ENCODE measurements at places on chromosomes 2 and 18.

DNA sequence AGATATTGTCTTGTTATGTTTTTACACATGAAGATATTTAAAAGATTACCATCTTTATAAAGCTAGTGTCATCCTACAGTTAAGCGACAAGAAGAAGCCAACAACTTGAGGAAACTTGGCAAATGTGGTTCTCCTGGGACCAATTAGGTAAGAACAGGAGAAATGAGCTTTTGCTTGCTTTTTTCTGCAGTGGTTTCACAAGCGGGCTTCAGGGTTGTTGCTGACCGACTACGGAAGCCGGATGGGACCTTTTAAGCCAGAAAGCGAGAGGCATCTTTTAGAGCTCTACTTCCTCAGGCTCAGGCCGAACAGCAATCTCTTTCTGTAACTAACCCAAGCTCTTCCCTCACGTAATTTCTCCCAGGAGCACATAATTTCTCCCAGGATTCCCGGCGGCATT is 256.5 kb downstream of the CNTNAP5 start:
- no peak for DNase-seq

DNA sequence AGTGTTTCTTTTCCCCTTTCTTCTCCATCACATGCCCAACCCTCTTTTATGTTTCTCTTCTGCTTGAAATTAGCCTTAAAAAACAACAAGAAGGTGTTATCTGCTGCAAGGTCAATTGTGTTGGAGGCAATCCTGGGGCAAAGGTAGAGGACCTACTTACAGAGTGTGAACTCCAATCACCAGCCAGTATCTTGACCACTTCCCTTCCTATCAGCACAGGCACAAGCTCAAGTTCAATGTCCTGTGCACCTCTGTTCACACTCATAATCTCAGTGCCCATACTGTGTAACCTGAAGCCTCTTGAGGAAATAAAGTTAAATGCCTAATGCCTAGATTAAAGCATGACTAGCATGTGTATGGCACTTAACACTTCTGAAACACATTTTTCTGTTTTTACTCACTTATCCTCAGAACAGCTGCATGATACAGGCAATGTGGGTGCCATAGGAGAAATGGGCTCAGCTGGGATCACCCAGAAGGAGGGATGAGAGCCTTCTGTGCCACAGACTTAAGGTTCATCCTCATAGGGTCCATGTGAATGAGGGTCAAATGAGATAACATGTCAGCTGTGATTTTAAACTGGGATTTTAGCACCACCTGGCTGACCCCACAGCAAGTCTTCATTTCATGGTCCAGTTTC is 701.5 kb downstream of the BCL11A start:
- no peak for DNase-seq

DNA sequence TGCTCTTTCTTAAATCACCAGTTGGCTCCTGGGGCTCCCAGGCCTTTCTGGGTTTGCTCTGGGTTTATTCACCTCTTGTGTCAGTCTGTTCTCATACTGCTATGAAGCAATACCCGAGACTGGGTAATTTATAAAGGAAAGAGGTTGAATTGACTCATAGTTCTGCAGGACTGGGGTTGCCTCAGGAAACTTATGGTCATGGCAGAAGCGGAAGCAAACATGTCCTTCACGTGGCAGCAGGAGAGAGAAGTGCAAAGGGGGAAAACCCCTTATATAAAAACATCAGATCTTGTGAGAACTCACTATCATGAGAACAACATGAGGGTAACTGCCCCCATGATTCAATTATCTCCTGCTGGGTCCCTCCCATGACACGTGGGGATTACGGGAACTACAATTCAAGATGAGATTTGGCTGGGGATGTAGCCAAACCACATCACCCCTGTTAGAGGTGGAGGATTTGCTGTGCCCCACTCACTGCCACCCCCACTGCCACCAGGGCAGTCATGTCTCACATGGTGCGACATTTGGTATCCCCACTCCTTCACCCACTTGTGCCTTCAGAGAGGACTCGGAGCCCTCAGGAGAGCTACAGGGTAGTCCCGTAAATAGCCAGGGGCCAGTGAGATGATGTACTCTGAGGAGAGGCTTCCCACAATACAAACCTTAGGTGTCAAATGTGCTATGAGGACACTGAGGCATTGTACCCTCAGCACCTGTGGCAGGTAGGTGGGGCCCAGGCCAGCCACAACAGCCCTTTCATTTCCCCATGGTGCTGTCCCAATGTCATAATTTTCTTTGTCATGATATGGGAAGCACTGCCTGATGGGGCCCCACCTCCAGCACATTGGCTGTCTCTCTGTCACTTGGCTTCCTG is 35.7 kb downstream of the CDC42EP3 start:
- DNase-seq = no peak

- no peak for DNase-seq
Observed at GRCh38 chr2:225737556-225737955, 338.0 kb downstream of the NYAP2 start.

- DNase-seq = no peak
Observed at GRCh38 chr18:65661391-65661790, 89.4 kb upstream of the CDH7 start.

- no peak for DNase-seq
Observed at GRCh38 chr18:48769006-48769636, 181.6 kb downstream of the SMAD7 start.

- no peak for DNase-seq
Observed at GRCh38 chr2:236545248-236545658, 24.4 kb upstream of the ACKR3 start.

GRCh38 chr2:37588316-37588777 is 83.1 kb downstream of the CDC42EP3 start:
- DNase-seq = no peak

GRCh38 chr2:238875471-238876231 is 27.8 kb downstream of the TWIST2 start:
- no peak for DNase-seq

GRCh38 chr18:71471963-71472725 is 1072.0 kb downstream of the CBLN2 start:
- no peak for DNase-seq

GRCh38 chr18:7607540-7608173 is 40.5 kb downstream of the PTPRM start:
- DNase-seq = no peak

DNA sequence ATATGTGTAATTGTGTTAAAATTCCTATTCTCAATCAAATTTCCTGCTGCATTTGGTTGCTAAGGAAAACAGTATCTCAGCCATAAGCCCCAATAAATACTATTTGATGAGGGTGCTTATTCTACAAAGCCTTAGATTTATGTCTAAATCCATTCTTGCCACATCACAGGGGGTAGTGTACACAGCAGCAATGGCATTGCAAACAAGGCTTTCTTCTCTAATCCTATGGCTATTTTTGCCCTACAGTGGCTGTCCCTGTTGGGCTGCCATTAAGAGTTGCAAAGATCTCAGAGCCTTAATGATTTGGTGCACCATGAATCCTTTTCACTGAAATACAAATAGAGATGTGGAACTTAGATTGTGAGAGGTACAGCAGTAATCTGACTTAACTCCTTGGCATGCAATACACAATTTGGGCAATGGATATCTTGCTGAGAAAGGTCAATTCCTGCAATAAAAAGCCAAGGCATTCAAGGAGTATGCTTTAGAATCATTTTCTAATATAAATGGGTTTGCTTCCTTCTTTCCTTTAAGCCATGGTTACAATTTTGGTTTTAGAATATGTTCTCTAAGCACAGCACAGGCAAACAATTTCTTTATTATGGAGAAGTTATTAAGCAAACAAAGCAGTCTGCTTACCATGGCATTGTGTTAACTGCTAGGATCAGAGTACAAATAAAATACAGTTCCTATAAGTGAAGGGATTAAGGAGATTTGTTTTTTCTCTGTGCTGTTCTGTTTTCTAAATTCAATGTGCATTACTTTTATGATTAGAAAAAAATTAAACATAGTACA is 69.8 kb upstream of the CD302 start:
- DNase-seq = no peak

GRCh38 chr2:179376881-179377280 is 112.2 kb upstream of the SESTD1 start:
- DNase-seq = no peak

DNA sequence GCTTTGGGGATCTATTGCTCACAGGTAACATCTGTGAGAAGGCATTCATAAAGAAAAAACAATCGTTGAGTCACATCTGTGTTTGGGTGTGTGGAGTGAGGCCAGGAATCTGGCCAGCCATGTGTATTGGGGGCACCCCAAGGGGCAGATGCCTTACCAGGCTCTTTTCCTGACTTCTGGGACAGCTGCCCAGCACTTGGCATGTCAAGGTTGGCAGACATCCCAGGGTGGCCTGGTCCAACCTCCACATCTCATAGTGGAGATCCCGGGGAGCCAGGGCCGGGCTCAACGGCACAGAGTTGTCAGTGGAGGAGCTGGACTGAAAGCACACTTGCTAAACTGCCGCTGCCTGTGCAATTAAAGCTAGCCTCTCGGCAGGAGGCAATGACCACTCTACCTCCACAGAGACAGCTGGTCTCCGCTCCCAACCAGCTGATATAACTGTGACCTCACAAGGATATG is 75.3 kb upstream of the MGAT4A start:
- no peak for DNase-seq

- no peak for DNase-seq
Observed at GRCh38 chr2:193989645-193990044, 1667.4 kb upstream of the SLC39A10 start.

GRCh38 chr18:28916456-28916855 is 739.5 kb upstream of the CDH2 start:
- DNase-seq = no peak

GRCh38 chr2:8524388-8524787 is 157.5 kb upstream of the ID2 start:
- DNase-seq = no peak

GRCh38 chr2:212766921-212767320 is 228.3 kb upstream of the ERBB4 start:
- no peak for DNase-seq

DNA sequence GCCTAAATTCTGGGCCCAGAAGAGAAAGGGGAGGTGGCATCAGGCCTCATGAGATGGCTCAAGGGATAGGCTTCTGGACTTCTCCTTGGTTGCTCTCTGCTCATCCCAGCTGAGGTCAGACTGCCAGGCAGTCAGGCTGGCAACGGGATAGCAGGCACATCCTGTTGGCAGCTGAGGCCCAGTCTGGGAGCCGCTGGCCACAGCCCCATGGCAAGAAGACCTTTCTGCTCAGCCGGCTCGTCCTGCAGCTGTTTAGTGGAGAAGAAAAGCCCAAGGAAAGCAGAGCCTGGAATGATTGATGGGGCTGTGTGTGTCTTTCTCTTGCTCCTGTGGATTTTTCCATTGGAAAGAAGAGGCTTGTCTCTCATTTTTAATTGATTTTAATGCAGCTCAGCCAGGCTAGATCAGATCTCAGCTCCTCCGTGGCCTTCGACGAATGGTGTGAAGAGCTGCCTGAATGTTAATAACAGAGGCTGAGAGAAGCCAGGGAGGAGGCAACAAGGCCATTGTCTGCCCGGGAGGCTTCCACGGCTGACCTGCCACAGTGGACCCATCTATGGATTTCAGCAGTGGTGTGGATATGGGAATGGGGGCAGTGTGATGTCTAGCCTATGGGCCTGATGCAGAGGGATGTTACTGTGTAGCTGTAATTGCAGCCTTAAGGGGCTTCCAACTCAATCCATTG is 99.5 kb downstream of the HS1BP3 start:
- no peak for DNase-seq

DNA sequence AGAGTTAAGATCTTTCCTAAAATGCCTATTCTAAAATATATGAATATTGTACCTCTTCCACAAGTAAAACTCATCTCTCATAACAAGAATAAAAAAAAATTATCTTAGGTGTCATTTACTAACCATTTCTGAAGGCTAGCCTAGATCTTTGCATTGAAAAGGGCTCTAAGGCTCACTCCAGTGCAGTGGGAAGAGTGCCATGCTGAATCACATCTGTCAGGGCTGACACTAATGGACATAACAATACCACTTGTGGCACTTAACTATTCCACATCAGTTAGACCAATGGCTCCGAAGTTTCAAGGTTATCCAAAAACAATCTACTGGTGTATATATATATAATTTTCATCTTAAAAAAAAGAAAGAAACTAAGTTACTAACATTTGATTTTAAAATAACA is 130.2 kb downstream of the EXOC6B start:
- no peak for DNase-seq

- DNase-seq = no peak
Observed at GRCh38 chr2:118529908-118530599, 317.4 kb downstream of the EN1 start.

DNA sequence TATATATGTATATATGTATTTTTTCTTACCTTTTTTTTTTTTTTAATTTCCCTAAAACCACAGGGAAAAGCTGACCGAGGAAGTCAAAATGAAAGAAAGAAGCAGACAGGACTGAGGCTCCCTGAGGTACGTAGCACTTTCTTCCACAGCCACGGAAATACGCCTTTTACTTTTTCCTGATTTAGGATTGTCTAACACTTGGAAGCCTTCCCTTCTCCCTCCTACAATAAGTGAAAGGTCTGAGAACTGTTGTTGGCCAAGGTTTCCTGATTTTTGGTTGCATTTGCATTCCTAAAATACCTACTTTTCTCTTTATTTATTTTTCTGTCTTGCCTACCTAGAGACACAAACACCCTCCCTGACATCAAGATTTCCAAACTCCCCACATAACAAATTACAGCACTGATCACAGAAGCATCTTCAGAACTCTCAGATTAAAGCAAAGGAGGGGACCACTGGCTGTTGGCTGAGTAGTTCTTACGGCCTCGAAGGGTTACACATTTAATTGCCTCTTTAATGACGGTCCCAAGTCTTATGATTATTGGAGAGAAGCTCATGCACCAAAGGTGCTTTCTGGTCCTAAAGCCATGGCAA is 778.5 kb upstream of the FANCL start:
- DNase-seq = no peak

- DNase-seq = no peak
Observed at GRCh38 chr2:173815772-173816171, 149.4 kb downstream of the SP3 start.

GRCh38 chr2:44932564-44933392 is 8.7 kb upstream of the SIX3 start:
- no peak for DNase-seq

- no peak for DNase-seq
Observed at GRCh38 chr2:100124761-100125160, 17.6 kb downstream of the AFF3 start.

GRCh38 chr2:172135446-172135845 is 32.7 kb upstream of the DLX2 start:
- no peak for DNase-seq

GRCh38 chr2:76829374-76830234 is 692.6 kb downstream of the LRRTM4 start:
- DNase-seq = no peak

- no peak for DNase-seq
Observed at GRCh38 chr2:38191516-38191915, 115.6 kb upstream of the CYP1B1 start.

All from liver (tissue), 10 donors.